ENCODE measurements at places on chromosomes 13 and 19.

GRCh38 chr19:8028951-8029491, 23.5 kb upstream of the CCL25 start:
- no peak for DNase-seq

DNA sequence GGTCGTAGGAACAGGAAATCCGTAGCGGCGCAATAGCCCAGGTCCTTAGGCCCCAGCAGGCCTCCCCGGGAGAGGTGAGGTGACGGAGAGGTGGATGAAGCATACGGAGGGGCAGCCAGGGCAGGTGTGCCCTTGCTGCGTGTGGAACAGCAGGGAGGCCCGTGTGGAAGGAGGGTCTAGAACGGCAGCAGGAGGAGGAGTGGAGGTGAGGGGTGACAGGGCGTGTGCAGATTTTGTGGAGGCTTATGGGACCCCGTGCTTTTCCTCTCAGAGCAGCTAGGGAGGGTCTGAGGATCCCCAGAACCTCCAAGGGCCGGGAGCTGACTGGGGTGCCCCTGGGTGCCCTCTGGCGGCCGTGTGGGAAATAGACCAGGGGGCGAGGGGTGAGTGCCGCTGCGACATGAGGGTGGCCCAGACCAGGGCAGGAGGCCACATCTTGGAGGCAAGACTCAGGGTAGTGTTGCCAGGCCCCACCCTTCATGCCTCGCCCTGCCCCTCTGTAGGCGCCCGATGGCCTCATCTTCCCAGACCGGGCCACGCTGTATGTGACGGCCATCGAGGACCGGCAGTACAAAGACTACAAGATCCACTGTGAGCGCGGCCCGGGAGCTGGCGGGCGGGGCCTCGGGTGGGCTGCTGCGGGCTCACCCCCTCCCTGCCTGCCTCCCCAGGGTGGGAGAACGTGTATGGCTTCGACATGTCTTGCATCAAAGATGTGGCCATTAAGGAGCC, 5.0 kb upstream of the ADM5 start:
- DNase-seq, result no peak

DNA sequence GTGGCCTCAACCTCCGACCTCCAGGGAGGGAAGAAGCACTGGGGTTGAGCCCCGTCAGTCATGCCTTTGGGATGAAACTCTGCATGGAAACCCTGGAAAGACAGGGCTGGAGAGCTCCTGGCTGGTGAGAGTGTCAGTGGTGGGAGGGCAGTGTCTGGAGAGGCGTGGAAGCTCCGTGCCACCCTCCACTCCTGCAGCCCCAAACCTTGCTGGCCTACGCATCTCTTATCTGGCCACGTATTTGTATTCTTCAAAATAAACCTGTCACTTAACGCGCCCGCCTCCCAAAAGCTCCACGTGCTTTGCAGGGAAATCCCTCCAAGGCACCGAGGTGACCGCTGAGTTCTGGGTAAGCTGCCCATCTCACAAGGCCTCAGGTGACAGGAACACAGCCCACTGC, 84.3 kb downstream of the TEX29 start:
- no peak for DNase-seq

DNA sequence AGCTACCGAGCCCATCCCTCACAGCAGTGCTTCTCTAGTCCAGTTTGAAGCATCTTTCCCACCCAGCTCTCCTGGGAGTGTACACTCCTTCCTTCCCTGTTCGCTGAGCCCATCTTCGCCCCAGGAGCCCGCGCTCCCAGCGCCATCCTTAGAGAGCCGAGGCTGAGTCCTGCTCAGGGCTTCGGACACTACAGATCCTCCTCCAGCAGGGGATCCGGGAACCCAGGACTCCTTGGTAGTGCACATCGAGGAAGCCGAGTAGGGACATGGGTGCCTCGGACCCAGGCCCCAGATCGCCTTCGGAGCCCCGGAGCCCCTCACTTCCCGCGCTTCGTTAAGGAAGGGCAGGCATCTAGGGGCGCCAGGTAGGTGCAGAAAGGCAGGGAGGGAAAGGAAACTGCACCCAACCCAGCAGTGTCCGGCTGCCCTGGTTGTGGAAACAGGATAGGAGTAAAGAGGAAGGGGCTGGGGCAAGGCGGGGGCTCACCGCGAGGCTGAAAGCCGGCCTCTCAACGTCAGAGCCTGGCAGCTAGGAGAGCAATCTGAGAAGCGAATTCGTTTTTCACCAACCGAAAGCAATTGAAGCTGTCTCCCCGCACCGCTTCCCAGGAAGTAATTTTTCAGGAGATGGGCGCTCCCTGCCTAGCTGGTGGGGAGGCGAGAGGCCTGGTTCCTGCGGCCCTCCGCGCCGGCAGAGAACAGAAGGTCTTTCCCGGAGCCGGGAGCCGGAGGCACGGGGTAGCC, 1.0 kb downstream of the PDX1 start:
- no peak for DNase-seq

- no peak for DNase-seq
These were observed 102.7 kb downstream of the ATP11A start for GRCh38 chr13:112792511-112792910.

- DNase-seq, result no peak
These were observed 21.9 kb downstream of the FBXO17 start for GRCh38 chr19:38953677-38954076.

DNA sequence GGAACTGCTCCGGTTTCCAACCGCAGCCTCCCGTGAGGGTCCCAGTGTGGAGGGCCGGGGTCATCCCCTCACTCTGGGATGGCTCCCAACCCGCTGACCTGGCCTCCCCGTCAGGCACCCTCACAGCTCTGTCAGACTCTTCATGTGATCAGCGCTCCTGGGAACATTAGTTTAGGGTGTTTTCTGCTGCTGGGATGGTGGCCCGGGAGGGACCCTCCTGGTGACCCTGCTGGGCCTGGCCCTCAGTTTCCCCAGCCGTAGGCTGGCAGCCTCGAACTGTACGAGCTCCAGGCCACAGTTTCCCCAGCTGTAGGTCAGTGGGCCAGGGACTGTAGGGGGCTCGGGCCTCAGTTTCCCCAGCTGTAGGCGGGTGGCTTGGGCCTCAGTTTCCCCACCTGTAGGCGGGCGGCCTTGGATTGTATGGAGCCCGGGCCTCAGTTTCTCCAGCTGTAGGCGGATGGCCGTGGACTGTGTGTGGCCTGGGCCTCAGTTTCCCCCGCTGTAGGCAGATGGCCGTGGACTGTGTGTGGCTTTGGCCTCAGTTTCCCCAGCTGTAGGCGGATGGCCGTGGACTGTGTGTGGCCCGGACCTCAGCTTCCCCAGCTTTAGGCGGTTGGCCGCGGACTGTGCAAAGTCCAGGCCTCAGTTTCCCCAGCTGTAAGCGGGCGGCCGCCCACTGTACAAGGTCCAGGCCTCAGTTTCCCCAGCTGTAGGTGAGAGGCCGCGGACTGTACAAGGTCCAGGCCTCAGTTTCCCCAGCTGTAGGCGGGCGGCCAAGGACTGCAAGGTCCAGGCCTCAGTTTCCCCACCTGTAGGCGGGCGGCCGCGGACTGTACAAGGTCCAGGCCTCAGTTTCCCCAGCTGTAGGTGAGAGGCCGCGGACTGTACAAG, 1.3 kb upstream of the PTBP1 start:
- DNase-seq, result no peak

- DNase-seq, result peak; percentile 93
These were observed 8.8 kb downstream of the TPT1 start for GRCh38 chr13:45332036-45332830.

DNA sequence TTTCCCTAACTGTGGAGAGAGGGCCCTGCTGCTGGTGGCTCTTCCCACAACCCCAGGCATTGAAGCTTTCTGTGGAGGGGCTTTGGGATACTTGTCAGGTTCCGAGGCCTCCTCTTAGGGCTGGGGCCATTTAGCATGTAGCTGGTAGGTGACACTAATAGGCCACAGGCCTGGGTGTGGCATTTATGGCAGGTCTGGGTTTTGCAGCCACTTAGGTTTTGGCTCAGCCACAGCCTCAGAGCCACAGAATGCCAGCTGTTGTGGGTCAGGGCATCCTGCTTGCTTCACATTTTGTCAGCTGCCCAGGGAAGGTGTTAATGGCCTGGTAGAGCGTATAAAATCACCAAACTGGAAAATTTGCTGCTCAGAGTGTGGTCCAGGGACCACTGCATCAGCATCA, 15.7 kb downstream of the FAM124A start:
- no peak for DNase-seq
